Stimulated activated CD8-positive, alpha-beta memory T cell treated with anti-CD3 and anti-CD28 coated beads, Interleukin-7, amount 100 ng/mL, for 4 hours (primary cell): ENCODE measurements at places on chromosomes 12 and 14.

- no peak for DNase-seq
Measured at GRCh38 chr14:52781629-52782028, 9.8 kb downstream of the GNPNAT1 start.

DNA sequence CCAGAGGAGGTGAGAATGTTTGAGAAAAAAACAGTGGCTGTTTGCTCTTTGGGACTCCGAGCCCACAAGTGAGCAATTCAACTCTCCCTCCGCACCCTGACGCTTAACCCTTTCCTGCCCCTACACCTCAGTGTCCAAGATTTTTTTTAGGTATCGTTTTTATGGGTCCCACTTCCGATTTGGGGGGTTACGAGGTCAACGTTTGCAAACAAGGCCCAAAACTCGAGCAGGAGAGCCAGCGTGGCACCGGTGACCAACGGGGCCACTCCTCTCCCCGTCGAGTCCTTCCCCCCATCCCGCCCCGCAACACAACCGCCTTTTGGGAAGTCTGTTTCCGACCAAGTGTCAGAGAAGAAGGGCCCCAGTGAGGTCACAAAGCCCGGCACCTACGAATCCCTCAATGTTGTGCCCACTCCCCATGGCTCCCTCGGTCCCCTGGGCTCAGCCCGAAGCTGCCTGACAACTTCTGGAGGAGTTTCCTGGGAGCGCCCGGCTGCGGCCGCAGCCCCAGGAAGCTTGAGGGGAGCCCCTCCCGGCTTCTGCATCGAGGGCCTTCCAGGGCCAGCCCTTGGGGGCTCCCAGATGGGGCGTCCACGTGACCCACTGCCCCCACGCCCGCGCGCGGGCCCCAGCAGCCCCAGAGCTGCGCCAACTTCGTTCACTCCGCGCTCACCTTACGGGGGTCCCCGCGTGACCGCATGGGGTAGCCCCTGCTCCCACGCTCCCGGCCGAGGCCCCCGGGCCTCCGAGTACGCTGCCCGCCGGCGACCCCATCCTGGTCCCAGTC is 1.2 kb downstream of the CDK2AP1 start:
- DNase-seq: no peak

GRCh38 chr12:62379026-62379722 is 87.5 kb upstream of the MON2 start:
- no peak for DNase-seq

GRCh38 chr12:109836916-109837315 is 3.7 kb upstream of the TRPV4 start:
- DNase-seq: no peak

DNA sequence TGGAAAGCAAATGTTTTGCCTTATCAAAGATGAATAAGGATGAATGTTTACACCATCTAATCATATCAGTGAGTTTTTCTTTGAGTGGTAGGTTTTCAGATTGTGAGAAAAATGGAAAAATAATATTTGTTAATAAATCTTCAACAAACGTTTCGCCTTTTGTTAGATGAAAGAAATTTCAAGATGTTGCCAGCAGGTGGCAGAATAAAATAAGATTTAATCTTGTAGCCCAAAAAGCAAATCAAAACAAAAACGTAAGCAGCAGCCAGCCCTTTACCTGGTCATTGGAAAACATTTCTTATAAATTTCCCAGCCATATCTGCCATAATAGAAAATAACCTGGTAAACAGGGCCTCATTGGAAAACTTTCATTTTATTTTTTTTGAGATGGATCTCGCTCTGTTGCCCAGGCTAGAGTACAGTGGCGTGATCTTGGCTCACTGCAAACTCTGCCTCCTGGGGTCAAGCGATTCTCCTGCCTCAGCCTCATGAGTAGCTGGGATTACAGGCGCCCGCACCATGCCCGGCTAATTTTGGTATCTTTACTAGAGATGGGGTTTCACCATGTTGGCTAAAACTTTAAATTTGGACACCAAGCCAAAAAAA is 15.4 kb upstream of the TMEM120B start:
- no peak for DNase-seq
